Hippocampal formation (tissue), 2 donors: ENCODE measurements at places on chromosomes 7 and 10.

DNA sequence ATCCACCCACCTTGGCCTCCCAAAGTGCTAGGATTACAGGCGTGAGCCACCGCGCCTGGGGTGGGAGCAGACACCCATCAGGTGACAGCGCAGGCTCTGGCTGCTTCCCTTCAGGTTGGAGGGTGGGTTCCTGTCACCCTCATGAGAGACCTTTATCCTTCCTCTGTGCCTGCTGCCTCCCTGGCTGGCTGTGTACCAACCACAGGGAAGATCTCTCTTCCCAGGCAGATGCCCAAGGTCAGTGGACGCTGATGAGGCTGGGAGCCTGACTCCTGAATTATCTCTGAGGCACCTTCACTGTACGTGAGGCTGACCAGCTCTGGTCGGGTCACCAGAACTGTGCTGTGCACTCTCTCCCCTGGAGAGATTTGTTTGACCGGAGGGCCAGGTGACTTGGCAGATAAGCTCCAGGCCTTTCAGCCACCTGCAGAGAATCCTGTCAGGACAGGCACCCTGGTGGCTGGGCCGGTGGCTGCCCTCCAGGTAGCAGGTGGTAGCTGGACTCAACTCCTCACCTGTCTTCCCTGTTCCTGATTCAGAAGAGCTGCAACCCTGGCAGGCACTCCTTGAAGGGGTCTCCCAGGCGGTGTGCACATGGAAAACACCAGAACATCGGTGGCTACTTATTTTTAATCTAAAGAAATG, 251.9 kb downstream of the GLRX3 start:
- no peak for DNase-seq

GRCh38 chr7:2687881-2688318, at the start of gene AMZ1:
TSS of gene AMZ1 (plus strand) at chr7:2688202. CDS start at chr7:2700452, 12,250 bp downstream.
- DNase-seq: no peak

- no peak for DNase-seq
These were observed 16.1 kb upstream of the PCLO start for GRCh38 chr7:83178796-83179195.

DNA sequence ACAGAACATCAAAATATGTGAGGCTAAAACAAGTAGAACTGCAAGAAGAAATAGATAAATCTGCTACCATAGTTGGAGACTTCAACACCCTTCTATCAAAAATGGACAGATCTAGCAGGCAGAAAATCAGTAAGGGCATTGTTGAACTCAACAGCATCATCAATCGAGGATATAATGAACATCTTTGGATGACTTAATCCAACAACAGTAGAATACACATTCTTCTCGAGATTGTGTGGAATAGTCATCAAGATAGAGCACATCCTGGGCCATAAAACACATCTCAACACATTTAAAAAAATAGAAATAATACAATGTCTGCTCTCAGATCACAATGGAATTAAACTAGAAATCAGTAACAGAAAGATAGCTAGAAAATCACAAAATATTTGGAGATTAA, 9.9 kb downstream of the IGFBP1 start:
- DNase-seq: no peak

DNA sequence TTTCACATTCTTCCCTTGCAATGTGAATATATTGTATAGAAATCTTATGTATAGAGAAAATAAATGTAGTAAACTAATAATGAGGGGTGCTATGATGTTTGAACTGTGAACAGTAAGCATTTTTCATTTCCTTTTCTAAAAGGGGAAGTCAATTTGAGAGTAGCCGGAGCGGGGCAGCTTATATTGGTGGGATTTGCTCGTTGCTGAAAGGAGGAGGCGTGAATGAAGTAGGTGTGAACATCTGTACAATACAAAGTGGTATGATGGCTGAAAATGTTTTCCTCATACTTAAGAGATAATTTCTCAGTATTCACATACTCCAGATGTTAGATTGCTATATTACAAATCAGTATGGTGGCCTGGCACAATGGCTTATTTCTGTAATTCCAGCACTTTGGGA, 87.1 kb downstream of the SRI start:
- DNase-seq: no peak

DNA sequence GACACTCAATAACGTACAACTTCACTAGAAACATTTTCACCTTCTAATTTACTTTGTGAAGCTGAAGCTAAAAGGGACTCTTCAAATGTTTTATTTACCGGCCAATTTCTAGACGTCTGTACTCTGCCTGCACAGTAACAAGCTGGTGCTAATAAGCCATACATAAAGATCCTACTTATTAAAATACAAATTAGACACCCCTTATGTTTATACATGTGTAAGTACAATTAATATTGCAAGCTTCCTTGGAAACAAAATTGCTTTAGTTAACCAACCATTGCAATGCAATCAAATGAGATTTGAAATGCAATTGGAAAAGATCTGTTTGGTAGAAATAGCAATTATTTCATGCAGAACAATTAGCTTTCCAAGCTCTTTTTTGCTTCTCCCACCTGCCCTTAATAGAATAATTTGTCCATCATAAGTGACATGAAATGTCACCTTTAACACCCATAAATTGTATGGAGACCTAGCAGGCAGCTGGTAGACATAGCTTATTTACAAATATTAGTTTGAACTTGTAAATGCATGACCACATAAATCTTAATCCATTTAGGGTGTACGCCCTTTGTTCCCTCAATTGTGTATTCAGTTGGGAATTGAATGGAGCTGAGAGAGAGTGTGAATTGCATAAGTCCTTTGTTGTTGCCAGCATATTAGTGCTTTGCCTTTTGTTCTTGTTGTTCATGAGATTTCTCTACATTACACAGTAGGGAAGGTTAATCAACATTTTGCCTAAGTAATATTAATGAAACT, 277.1 kb downstream of the CACNA2D1 start:
- no peak for DNase-seq

GRCh38 chr10:128573281-128573845, 447.1 kb upstream of the MKI67 start:
- DNase-seq: no peak

DNA sequence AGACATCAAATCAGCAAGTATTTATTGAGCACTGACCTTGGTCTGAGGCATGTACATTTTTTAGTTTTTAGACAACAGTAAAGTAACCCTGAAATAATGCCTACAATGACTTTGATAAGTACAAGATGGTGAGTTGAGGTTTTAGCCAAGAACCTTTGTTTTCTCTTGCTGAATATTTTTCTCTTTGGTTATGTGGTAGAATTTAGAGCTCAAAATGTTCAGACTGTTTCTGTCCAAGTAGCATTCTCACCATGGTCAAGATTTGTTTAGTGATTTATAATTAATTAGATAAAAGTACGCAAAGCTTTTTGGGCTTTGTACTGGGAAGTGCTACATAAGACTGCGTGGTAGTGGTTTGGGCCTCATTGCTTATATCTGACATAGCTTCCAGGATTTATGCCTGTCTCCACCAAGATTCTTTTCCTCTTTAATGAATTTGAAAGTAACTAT, 102.4 kb downstream of the KAT6B start:
- DNase-seq: no peak

GRCh38 chr10:130111852-130112180, 1.2 kb upstream of the C10orf143 start:
- DNase-seq: no peak

- DNase-seq: no peak
These were observed 758.1 kb downstream of the CNTNAP2 start for GRCh38 chr7:146874722-146875121.

DNA sequence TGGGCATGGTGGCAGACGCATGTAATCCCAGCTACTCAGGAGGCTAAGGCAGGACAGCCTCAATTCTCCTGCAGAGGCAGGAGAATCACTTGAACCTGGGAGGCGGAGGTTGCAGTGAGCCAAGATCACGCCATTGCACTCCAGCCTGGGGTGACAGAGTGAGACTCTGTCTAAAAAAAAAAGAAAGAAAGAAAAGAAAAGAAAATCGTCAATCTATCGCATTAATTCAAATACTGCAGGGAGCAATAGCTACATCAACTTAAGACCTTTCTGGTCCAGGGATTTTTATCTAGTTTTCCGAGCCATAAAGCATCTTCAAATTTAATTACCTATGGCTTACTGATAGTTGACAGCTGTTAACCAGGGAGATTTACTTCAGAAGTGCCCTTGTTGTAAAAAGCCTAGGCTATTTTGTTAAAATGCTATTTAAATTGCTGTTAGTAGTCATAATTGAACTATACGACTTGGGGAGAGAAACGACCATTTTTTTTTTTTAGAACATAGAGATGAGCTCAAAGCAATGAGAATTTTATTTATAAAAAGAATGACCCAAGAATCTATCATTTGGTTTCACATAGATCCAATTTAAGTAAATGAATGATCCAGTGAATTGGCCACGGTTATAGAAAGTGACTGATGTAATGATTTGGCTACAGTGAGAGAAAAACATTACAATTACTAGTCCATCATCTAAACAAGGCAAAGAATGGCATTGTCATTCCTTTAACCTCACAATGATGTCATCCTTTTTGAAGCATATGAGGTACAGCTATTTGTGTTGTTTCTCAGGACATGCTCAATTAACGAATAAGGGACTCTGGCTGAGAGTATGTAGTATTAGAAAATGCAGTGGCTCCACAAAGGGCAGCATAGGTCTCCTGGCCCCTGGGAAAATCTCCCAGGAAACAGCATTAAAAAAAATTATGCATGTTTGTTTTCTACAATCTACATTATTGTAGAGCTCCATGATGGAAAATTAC, 85.3 kb downstream of the SEMA3C start:
- no peak for DNase-seq
